ENCODE measurements at places on chromosomes 1 and 21.

DNA sequence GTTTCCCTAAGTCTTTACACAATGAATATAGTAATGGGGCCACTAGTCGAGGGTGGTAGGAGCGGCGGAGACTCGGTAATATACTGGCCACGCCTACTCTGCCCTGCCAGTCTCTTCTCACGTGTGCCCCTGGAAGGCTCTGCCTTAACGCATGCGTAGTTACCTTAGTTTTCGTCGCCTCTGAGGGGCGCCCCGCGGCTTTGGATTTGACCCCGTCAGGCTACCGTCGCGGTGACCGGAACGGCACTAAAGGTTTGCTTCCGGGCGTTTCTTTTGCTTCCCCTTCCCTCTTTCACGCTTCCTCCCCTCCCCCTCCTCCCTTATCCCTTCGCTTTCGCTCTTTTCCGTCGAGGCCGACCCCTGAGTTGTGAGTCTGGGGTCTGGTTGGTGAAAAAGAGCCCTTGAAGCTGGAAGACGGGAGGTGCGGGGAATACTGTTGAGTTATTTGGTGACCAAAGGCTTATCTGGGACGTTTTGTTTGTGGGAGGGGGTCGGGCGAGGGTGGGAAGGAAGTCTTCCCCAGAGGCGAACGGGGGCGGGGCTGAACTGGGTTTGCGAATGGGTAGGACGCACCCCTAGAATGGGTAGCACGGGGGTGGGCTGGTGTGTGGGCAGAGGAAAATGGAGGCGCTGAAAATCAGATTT, at the start of gene SETDB1:
TSS of gene SETDB1 (plus strand) at position 267 of the 645 bp plus-strand sequence. CDS start 1,352 bp downstream, outside the sequence.
- DNase-seq, result peak; percentile 96

- DNase-seq, result no peak
These were observed 191.2 kb upstream of the GREM2 start for GRCh38 chr1:240803151-240803550.

DNA sequence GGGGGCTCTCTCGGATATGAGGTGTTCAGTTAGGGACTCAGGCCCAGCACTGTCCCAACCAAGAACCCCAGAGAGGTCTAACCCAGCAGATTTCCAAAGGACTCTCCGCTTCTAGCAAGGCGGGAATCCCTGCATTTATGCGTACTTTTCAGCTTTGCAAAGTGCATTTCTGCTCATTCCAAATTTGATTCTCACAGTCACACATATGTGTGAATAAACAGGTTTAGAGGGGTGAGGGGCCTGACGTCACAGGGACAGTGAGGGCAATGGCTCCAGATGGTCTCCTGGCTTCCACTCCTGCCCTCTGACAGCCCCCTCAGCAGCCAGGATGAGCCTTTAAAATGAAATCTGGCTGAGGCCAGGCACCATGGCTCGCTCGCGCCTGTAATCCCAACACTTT, 921 bp upstream of the ECE1 start:
- no peak for DNase-seq

- peak; percentile 80 for DNase-seq
These were observed 47.1 kb upstream of the DMBX1 start for GRCh38 chr1:46442317-46443161.

DNA sequence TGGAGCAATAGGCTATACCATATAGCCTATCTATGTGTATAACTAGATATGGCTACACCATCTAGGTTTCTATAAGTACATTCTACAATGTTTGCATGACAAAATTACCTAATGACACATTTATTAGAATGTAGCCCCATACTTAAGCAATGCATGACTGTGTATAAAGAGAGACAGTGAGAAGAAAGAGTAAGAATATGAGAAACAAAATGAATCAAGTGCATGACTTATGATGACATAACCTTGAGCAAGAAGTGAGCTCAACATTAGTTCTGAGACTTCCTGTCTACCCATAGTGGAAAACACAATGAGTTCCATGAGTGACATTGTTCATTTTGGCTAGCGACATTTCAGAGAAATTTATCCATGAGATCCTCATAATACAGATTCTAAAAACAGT, 10.1 kb downstream of the SLC44A5 start:
- DNase-seq, result no peak

DNA sequence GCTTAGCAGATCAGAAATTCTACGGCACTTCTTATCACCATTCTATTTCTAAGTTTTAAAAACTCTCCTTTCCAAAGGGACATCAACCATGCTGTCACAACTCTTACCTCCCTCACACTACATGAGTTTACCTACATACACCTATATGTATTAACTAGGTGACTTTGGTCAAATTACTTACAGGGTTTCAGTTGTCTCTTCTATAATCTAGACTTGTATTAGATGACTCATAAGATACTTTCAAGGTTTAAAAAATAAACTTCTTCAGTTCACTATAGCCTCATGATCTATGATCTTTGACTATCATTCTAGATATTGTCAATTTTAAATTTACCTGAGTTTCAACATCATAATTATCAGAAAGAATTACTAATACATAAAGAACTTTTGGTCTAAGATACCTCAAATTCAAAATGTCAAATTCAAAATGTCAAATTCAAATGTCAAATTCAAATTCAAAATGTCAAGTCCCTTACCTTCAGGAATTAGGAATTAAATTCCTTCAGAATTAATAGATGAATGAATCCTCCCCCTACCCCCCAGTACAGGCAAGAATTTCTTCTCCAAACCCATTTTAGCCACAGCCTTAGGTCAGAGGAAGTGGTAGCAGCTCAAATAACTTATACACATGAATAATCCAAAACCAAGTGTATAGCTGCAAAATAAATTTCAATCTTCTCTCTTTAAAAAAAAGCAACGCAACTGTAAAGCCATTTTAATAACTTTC, 31.1 kb downstream of the OTUD7B start:
- no peak for DNase-seq

DNA sequence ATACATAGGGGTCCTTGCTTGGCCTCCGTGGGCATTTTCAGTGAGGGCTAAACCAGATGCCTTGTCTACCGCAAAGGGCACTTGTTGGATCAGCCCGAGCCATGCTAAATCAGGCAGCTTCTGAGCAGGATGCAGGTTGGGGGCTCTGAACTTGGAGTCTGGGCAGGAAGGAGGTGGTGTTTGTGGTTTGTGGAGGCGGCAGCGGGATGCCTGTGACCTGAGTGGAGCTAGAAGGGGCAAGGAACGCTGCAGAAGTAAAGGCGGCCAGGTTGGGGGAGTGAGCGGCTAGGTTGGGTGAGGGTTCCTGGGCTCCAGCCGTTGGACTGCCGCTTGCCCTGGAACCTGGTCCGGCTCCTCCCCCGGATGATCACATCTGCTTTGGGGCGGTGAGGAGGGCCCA, 183.9 kb downstream of the CAMTA1 start:
- DNase-seq, result no peak

GRCh38 chr1:214859647-214860046, 222.9 kb upstream of the KCNK2 start:
- no peak for DNase-seq

DNA sequence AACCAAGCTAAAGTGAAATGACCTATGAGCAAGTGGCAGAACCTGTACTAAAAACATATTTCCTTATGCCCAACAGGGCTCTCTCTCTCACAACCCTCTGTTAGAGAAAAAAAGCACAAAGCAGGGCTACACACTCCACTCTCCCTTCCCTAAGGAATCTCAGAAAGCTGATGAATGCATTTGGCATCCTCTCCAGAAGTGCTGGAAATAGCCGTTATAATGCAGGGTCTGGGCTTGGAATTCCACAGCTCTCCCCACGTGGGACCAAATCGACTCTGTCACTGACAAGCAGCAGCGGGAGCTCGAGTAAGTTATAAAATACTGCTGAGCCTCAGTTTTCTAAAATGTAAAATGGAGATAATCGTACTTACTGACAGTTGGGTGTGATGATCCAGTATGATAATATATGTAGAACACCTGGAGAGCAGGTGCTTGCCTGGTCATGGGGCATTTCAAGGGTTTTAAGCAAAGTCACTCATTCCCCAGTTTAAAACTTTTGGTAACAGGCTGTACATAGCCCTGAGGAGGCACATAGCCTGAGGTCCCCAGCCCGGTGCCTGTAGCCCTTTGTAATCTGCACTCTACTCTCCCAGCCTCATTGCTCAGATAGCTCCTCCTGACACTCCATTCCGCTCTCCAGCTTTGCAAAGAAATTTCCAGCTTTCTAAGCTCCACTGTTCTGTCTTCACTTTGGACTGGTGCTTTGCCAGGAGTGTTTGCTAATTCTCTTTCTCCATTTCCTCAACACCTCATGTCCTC, 175.6 kb upstream of the DAB1 start:
- DNase-seq, result no peak

- peak; percentile 49 for DNase-seq
These were observed 14.0 kb upstream of the CDA start for GRCh38 chr1:20574686-20575540.

- no peak for DNase-seq
These were observed 27.2 kb upstream of the SHISA4 start for GRCh38 chr1:201861448-201861847.

DNA sequence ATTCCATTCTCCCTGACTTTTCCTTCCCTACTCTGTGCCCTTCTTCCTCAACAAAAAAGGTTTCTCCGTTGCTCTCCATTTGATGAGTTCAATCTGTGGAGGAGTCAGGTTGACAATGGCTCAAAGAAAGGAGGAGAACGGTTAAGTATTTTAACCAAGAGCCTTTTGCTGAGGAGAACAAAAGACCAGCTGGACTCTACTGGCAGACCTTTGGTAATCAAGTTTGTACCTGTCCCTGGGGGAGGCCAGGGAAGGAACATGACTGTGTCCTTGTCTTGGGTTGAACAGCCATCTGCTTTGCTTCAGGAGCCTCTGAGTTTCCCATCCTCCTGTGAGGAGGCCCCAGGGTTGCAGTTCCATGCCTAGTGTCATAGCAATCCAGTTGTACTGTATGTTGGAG, 29.9 kb downstream of the TTF2 start:
- no peak for DNase-seq

GRCh38 chr1:231951374-231951773, 324.8 kb downstream of the DISC1 start:
- DNase-seq, result no peak

DNA sequence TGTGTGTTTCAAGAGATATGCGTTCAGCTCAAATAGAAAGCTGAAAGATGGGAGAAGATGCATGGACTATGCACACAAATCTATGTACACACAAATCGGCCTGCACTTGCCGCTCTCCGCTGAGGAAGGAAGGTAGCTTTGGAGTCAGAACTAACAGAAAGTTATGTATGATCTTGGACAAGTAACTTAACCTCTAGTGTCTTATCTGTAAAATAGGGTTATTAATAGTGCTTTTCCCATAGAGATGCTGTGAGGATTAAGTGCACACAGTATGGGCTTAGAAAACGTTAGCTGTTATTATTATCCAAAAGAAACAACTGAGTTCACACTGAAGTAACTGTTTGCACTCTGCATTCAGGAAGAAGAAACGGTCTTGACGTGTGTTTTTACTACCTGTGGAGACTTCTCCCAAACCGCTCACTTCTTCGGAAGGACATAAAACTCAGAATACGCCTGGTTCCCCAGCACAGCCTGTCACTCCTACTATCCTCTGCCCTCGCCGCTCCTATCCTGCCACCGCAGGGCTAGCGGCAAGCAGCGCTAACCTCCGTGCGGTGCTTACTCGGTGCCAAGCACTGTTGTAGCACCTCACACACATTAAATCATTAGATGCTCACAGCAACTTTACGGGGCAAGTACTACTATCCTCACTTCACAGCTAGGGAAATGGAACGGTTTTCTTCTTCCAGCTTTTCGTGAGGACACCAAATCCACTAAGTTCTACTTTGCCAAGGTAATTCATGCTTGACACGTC, 1.3 kb downstream of the TGFBR3 start:
- no peak for DNase-seq

GRCh38 chr1:10033359-10033845, 644 bp downstream of the UBE4B start:
- DNase-seq, result peak; percentile 36

GRCh38 chr1:11537380-11537764, 58.4 kb downstream of the DISP3 start:
- DNase-seq, result no peak

DNA sequence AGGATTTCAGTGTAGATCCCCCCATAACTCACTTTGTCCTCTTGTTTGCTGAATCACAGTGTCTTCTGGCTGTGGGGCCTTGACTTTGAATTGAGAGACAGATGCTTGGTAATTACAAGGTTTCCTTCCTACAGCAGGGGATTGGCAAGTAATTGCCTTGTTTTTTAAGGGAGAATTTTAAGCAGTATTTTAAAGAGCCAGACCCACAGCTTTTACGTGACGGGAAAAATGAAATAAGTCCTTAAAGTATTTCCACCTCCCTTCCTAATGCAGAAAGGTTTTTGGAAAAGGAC, 41.0 kb downstream of the PGBD5 start:
- peak; percentile 62 for DNase-seq

DNA sequence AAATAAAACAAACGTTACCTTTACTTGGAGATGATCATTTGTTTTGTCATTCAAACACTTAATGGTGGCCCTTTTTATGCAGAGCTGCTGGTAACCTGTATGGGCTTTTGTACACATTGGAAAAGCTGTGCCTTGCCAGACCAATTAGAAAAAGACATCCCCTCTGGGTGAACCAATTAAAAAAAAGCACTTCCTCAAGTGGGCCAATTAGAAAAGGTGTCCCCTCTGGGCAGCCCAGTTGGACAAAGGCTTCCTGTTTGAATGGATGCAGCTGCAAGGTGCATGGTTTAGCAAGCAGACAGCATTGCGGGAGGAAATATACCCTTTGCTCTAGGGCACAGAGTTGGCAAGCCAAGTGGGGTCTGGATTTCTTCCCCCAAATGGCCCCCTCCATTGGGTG, 21.6 kb downstream of the HUNK start:
- DNase-seq, result no peak
